ENCODE measurements at places on chromosomes 2 and 18.

DNA sequence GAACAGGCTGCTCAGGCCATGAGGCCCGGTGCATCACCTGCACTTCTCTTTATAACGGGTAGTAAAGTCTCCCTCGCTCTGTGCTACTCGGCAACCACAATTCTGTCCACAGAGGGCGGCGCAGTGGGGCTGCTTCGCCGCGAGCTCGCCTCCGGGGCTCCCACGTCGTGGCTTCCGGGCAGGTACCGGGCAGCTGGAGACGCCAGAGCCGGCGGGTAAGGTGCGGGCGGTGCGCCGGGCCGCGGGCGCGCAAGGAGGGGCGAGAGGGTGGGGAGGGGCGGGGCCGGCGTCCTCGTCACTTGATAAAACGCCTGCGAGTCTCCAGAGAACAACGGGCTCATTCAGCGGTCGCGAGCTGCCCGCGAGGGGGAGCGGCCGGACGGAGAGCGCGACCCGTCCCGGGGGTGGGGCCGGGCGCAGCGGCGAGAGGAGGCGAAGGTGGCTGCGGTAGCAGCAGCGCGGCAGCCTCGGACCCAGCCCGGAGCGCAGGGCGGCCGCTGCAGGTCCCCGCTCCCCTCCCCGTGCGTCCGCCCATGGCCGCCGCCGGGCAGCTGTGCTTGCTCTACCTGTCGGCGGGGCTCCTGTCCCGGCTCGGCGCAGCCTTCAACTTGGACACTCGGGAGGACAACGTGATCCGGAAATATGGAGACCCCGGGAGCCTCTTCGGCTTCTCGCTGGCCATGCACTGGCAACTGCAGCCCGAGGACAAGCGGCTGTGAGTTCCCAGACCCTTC is at the start of gene ITGA6:
Gene ITGA6 (plus strand): TSS at position 331 of the 734 bp plus-strand sequence.
- peak; percentile 69 for DNase-seq

DNA sequence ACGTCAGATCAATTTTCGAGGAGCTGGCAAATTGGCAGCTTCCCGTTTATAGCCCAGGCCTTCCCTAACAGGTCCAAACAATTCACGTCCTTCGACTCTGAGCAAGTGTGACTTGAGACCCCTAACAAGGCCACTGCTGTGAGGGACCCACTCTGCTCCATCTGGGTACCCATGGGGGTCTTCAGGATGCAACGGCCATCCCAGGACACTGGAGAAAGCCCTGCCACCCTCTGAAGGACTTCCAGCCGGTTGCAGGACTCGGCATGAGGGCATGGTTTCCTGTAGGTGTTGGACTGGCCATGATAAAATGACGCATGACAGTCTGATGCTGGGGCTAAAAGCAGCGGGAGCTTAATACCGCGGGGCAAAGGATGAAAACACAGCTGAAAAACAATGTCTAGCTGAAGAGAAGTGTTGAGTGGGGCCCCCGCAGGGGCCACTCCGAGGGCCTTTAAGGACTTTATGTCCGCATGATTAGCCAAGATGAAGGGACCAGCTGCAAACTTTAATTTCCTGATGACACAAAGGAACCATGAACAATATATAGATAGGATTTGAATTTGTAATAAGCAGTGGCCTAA is 113.3 kb upstream of the ZNF521 start:
- no peak for DNase-seq

- no peak for DNase-seq
Observed at GRCh38 chr2:35548171-35548570, 807.4 kb upstream of the CRIM1 start.

- DNase-seq = no peak
Observed at GRCh38 chr2:23418461-23418911, 33.5 kb downstream of the KLHL29 start.

- DNase-seq = no peak
Observed at GRCh38 chr2:120914839-120915521, 179.3 kb downstream of the GLI2 start.

DNA sequence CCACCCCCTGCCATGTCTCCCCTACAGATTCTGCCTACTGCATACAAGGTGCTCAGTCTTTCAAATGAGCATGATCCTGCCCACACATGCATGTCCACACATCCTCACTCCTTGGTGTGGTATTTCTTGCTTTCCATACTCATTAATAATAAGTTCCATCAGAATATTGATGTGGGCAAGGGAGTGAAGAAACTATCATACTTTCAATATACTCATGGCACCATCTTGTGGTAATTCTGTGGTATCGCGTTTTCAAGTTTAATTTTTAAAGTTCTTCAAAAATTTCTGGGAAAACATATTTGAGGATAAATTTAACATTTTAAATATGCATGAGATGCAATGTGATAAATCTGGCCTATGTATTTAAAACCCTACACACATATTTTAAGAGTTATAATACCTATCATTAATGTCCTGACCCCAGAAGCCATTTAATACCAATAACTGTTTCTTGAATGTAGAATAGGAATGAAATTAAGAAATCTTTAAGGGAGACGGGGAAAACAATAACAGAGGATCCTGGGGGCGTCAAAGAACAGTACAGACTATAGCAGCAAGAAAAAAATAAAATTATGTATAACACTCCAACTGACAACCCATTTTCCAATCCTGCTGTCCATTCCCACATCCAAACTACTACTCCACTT is 110.1 kb downstream of the ZNF385B start:
- no peak for DNase-seq

GRCh38 chr18:77448046-77448445 is 198.4 kb downstream of the GALR1 start:
- no peak for DNase-seq

DNA sequence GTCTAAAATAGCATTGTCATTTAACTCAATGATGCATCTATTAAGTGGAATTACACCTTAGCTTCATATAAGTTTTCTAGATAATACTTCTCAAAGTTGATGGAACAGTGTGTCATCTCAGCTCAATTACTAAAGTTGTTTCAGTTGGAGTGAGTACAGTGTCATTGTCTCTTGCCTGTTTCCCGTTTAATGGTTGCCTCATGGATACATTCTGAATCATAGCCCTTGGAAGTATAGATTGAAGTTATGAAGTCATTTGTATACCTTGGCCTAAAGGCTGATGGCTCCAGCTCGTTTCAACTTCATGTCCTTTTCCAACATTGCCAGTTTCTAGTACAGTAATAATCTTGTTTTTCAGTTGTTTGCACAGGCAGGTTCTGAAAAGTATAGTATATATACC is 130.5 kb upstream of the NOSTRIN start:
- no peak for DNase-seq

DNA sequence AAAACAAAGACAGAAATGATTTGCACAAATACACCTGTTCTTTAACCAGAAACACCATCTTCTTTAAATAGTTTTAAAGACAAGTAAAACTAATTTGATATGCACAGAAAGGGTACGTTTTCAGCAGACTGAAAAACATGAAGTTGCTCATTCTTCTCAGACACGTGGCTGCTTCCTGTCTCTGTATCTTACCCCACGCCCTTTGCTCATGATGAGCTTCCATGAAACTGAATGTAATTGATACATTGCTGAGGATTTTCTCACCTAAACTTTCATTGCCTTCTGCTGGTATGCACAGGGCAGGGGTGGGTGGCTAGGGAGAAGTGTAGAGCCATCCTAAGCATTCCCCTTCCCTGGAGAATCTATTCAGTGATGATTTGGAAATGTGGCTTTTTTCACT is 644.3 kb downstream of the BCL11A start:
- DNase-seq = no peak

GRCh38 chr2:218296847-218297246 is 4.5 kb upstream of the TMBIM1 start:
- no peak for DNase-seq

GRCh38 chr2:110166266-110166665 is 38.5 kb downstream of the NPHP1 start:
- DNase-seq = no peak

GRCh38 chr2:71831193-71831577 is 316.5 kb downstream of the CYP26B1 start:
- DNase-seq = no peak

DNA sequence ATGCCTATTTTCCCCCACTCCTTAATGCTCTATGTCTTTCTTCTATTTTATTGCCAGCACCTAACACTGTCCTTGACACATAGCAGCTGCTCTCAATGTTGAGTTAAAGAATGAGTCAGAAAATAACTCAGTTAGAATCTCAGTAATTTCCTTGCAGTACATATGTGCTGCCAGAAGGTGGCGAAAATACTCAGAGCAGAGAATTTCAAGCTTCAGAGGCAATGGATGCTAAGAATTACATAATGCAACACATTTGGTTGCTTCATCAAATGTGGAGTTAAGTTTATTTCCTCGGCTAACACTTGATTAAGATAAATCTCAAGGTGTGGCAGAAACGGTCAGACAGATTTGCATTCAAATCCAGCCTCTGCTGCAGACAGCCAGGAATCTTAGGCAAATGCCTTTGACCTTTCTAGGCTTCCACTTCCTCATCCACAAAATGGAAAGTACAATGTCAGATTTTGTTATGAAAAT is 105.6 kb downstream of the VSNL1 start:
- peak; percentile 18 for DNase-seq

- DNase-seq = no peak
Observed at GRCh38 chr2:220708366-220708765, 863.7 kb downstream of the EPHA4 start.

- no peak for DNase-seq
Observed at GRCh38 chr2:196992466-196992865, 66.0 kb upstream of the PGAP1 start.

GRCh38 chr2:125874564-125874963 is 781.4 kb upstream of the GYPC start:
- no peak for DNase-seq

DNA sequence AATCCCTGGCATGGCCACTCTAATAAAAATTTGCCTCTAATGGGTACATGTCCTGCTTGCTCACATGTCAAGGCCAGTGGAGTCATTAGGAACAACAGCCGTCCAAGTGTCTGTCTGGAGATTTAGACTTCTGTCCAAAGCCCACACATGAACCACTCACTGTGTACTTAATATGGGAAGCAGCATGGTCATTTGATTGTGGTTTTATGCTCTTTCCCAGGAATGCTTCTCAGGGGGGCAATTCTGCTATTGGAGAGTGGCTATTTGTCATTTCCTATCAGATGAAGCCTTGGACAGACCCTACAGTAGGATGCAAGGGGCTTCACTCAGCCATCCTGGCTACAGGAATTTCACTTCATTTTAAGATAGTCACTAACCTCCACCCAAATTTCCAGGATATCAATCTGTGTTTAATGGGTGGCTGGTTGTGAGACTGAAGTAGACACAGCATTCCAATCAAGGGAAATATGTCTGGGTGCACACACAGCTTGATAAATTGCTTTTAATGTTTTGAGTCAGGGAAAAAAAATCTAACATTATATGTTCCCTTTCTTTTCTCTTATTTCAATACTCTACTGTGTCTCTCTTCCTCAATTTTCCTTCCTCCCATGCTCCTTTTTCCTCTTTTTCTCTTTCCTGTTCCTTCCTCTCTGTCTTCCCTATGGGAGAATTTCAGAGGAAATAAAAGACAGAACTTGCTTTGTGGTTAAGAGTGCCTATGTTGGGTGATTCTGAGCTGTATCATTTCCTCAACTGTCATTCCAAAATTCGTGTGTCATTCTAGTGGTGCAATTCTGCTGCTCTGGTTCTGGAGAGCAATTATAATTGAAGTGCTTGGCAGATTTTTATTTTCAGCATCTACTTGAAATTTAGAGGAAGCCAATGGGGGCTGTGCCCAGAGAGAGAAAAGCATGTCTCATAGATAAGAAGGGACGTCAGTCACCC is 320.1 kb downstream of the OSR1 start:
- no peak for DNase-seq

DNA sequence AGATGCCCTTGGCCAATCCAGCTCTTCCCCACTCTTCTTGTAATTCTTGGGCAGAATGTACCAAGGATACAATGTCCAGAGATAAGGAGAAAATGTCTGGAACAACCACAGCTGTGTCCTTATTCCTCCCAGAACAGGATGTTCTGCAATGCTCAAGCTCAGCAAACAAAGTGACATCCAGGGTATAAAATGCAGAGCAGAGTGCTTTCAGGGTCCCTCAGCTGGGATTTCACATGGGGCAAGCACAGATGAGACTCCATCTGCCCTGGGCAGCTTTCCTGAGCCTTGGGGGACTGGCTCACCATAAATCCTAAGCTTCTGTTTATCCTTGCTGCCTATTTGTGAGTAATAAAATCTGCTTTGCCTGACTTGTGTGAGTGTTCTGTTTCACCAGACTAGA is 127.4 kb downstream of the VAPA start:
- DNase-seq = no peak

DNA sequence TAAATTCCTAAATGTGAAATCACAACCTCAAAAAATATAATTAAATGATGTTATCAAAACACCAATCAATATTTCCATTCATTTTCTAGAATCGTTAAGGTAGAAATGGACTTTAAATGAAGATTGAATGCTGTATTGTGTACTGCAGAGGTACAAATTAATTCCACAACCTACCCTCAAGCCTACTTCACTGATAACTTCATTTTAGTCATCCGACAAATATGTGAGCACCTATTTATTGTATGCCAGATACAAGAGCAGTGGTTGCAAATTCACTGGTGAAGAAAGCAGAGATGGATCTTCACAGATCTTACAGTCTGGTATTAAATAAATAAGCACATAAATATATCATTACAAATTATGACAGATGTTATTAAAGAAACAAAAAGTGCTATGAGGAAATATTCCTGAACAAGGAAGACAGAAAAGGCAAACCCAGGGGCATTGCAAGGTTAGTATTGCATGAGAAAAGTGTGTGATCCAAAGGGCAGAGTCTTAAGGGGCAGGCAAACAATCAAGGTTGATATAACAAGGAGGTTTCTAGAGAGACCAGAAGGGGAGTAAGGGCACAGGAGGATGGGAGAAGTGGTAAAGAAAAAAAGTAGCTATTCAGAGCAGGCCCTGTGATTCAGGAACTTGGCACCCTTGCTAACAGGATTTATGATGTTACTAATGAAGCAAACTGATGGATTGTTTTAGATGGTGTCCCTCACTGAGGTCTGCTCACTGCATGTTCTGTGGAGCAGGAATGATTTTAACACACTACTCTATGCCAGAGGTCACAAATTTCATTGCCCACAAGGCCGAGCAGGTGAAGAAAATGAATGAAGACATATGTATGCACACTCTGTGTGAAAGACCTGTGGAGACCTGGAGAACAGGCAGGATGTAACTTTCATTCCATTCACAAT is 128.0 kb upstream of the CCDC150 start:
- no peak for DNase-seq

- DNase-seq = no peak
Observed at GRCh38 chr2:215032153-215032552, 106.3 kb downstream of the ABCA12 start.

GRCh38 chr2:65045651-65046050 is 10.6 kb upstream of the CEP68 start:
- DNase-seq = no peak

GRCh38 chr2:160555420-160556071 is 61.9 kb upstream of the RBMS1 start:
- DNase-seq = no peak

GRCh38 chr18:23384778-23385736 is 68.0 kb upstream of the RIOK3 start:
- no peak for DNase-seq

GRCh38 chr2:173961346-173961705 is 3.8 kb downstream of the SP3 start:
- DNase-seq = no peak

DNA sequence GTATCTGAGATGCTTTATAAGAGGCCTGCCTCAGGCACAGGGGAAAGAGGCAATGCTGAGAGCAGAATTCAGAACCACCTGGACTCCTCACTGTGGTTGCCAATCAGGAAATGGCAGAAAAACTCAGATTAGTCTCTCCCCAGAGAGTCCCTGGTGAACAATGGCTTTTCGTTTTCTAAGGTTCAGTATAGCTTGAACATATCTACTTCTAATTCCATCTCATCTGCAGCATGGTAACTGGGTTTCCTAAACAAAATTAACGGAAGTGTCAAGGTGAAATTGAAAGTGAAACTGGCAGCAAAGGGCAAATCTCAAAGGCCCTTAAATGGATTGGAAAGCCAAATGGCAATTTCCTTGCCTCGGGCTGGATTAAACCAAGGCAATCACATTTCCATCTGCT is 480.2 kb upstream of the ACVR2A start:
- peak; percentile 19 for DNase-seq

Data from immature natural killer cell (primary cell).